ENCODE measurements at places on chromosomes 6 and 20.

DNA sequence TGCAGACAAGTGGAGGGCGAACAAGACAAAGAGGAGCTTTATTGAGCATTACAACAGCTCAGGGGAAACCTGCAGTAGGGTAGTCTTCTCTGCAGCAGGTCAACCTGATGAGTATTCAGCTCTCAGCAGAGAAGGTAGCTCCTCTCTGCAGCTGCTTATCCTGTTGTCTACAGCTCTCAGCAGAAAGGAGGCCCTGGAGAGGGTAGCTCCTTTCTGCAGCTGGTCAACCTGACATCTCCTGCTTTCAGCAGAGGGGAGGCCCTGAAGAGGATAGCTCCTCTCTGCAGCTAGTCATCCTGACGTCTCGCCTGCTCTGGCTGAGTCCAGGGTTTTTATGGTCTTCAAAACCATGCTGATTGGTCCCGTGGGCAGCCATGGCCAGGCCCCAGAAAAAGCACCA is 113.6 kb downstream of the CD24 start:
- no peak for DNase-seq

DNA sequence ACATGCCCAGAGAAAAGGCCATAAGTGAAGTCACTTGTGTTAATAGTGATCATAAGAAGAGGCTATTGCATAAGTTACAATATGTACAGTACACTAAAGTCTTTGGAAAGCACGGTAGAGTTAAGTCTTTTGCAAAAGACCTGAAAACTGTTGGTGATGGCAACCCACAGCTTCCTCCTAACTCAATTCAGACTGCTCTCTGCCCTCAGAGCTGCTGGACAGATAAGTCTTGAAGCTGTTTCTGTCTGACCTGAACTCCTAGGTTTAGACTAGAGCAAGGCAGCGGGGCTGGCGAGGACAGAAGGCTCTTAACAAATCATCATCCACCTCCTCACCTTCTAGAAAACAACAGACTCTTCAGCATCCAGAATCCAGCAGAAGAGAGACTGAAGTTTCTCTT is 125.4 kb downstream of the CD24 start:
- no peak for DNase-seq

GRCh38 chr6:142695016-142695415 is 250.0 kb downstream of the HIVEP2 start:
- no peak for DNase-seq

GRCh38 chr6:91268941-91269340 is 682.1 kb upstream of the MAP3K7 start:
- DNase-seq = no peak

- DNase-seq = no peak
Measured at GRCh38 chr6:121549736-121550135, 114.3 kb downstream of the GJA1 start.

GRCh38 chr6:25156123-25156522 is 123.1 kb upstream of the CARMIL1 start:
- no peak for DNase-seq

DNA sequence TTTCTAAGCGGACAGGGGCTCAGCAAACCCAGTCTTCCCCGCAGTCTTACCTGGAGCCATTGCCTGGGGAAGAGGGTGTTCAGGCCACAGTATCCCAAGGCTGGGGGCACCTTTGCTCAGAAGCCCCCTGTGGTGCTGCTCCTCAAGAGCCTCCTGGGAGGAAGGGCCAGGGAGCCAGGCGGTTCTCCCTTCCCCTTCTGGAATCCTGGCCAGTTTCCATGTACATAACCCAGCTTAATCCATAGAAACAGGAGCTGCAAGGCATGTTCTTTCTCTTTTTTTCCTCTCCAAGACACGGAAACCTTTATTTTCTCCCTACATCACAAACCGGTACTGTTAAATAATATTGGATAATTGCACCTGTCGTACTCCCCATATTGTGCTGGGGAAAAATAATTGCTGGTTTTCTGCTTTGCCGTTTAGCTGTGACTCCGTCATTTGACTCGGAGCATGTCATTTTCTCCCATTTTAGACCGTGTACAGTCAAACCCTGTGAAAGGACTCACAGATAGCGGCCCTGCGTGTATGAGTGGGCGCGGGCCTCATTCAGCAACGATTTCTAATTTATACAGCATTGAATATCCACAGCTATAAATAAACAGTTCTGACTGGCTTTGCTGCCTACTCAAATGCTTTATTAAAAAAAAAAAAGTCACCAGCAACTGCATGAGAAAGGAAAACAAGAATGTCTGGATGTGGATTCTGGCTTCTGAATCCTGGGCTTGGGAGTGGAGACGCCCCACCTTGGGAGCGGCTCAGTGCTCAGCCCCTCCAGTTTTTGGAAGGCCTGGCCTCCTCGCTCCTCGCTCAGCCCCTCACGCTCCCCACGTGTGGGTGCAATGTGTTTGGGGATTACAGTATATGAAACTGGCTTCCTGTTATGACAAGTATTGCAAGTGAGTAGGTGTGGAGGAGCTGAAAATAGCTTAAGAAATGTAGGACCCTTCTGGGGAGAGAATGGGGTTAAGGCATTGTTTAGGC is 67.3 kb downstream of the ADTRP start:
- no peak for DNase-seq

DNA sequence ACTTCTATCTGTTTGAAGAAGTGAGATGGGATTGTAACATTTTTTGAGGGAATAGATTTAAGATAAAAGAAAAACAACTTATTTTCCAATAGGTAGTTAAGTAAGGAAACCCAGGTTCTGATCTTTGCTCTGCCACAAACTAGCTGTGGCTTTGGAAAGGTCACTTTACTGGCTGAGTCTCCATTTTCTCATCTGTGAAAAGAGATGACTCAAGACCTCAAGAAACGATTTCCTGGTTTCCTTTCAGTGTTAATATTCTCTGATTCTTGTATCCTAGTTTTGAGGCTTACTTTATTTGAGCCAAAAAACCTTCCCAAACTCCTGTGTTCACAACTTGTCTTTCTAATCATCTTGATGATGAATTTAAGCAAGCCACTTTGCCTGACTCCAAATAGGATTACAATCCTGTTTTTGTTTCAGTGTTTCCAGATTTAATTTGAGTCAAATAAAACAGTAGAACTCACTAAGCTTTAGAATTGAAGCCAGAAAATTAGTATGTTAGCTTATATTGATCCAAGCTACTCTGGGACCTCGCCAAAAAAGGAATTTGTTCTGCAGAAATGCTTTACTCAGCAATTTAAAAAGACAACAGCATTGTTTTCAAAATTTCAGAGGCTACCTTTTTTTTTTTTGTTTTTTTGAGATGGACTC is 51.1 kb downstream of the ENPP1 start:
- DNase-seq = no peak

DNA sequence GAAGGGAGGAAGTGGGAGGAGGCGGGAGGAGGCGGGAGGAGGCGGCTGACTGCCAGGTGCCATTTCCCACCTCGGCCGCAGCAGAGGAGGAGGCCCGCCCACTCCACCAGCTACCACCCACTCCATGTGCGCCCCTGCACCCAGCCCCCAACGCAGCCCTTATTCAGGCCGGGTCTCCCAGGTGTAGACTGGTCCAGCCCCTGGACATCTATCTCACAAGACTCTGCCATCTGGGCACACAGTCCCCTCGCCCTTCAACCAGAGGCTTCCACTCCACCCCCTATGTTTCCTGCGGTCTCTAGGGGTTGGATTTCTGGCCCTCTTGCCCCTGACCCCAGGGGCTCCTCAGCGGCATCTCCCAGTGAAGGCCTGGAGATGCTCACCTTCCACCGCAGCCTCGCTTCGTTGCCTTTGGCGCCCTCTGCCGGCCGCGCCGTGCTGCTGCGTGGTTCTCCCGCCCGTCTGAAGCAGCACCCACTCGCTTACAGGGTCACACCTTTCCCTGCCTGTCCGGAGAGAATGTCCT is 32.6 kb upstream of the FAM83D start:
- peak; percentile 11 for DNase-seq
